A549 treated with CpdA at 1 μM for 4 hours (cell line): ENCODE measurements at places on chromosomes 5 and 9. TPM values are rescaled to one million over a fixed set of nuclear protein-coding genes. Genes with fewer than 3 reads are reported as not detected.

Gene TXNDC15
- total RNA-seq, result 45.6 to 58.2 TPM (median 54.2 TPM) in 5 replicates

Gene F2RL2
- 4.9 to 6.8 TPM (median 5.4 TPM) in 5 replicates for total RNA-seq

Gene CARTPT
- total RNA-seq, result not detected in 5 replicates

Gene SUSD3
- total RNA-seq, result 0.50 to 0.62 TPM (median 0.54 TPM) in 5 replicates

Gene SERF1A
- 0.74 to 2.3 TPM (median 1.3 TPM) in 5 replicates for total RNA-seq

Gene RGS7BP
- not detected in 5 replicates for total RNA-seq

Gene NAA35
- 24.7 to 28.9 TPM (median 27.5 TPM) in 5 replicates for total RNA-seq

Gene GGTA1
- not detected in 5 replicates for total RNA-seq

Gene FBXW11
- 33.8 to 44.9 TPM (median 40.4 TPM) in 5 replicates for total RNA-seq

Gene SV2C
- not detected in 5 replicates for total RNA-seq

Gene SPATA9
- 0.09 TPM in 1 of 5 replicates, not detected in the others for total RNA-seq

Gene CFAP77
- 0.08 to 0.28 TPM (median 0.10 TPM) in 3 of 5 replicates, not detected in the others for total RNA-seq

Gene TSTD2
- 10.0 to 13.0 TPM (median 10.9 TPM) in 5 replicates for total RNA-seq

Gene TMEM252
- not detected in 5 replicates for total RNA-seq

Gene FOXD4L5
- 0.05 to 0.12 TPM (median 0.06 TPM) in 3 of 5 replicates, not detected in the others for total RNA-seq

Gene PCDHA13
- total RNA-seq, result 0.06 to 0.10 TPM (median 0.07 TPM) in 4 of 5 replicates, not detected in the other

Gene MLANA
- not detected in 5 replicates for total RNA-seq

Gene FOXD4L4
- total RNA-seq, result 0.08 TPM in 2 of 5 replicates, not detected in the others

Gene SPATA31E1
- total RNA-seq, result 0.01 to 0.03 TPM in 2 of 5 replicates, not detected in the others

Gene LCN1
- total RNA-seq, result not detected in 5 replicates

Gene KCNIP1
- not detected in 5 replicates for total RNA-seq
